Camera-type eye (tissue), 1 donor: ENCODE measurements at places on chromosomes 1 and 21. TPM values are rescaled to one million over a fixed set of nuclear protein-coding genes. Genes with fewer than 3 reads are reported as not detected.

The FCRL2 gene
- 0.27 TPM for total RNA-seq

The PSMB4 gene
- total RNA-seq: 169 TPM

The SMCP gene
- total RNA-seq: not detected

The CAPN8 gene
- total RNA-seq: 0.82 TPM

The FMN2 gene
- 30.8 TPM for total RNA-seq

The ZNF669 gene
- 14.3 TPM for total RNA-seq

The WNT3A gene
- total RNA-seq: 0.22 TPM
